ENCODE measurements at places on chromosomes 12 and 14. TPM values are rescaled to one million over a fixed set of nuclear protein-coding genes. Genes with fewer than 3 reads are reported as not detected.

The PLEK2 gene
- 1.1 TPM for polyA plus RNA-seq

The IL26 gene
- polyA plus RNA-seq, result not detected

The FAM234B gene
- polyA plus RNA-seq, result 13.6 TPM

The IAPP gene
- polyA plus RNA-seq, result not detected

The ANKRD52 gene
- polyA plus RNA-seq, result 24.0 TPM

The TIMELESS gene
- 30.4 TPM for polyA plus RNA-seq

The KCNA1 gene
- 0.05 TPM for polyA plus RNA-seq

The FBLN5 gene
- 144 TPM for polyA plus RNA-seq

The LETMD1 gene
- 88.9 TPM for polyA plus RNA-seq

The INHBC gene
- 0.19 TPM for polyA plus RNA-seq

- no peak for DNase-seq
Observed at GRCh38 chr12:116216022-116216756, 61.3 kb downstream of the MED13L start.

DNA sequence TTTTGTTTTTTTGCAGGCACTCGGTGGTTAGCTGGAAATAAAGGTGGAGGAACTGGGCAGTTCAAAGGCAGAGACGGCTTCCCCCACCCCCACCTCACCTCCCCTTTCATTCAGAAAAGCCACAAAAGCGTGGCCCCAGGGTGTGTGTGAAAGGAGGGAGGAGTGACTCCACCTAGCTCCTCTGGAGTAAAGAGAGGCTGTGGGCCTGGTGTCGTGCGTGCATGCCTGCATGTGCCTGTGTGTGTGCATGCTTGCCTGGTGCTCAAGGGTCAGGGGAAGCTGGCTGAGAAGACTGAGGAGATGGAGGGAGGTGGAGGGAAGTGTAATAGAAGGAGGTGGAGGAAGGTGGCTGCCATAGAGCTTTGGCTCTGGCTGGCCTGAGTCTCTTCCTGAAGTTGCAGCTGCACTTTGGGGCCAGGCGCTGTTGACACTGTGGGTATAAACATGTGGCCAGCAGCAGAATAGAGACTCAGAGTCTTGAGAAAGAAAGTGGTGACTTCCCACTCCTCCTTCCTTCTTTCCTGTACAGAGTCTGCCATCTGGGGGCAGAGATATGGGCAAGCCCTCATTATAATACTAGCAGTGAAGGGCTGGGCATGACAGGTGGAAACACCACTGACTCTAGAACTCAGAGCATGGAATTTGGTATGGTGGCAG, 36.9 kb upstream of the SINHCAF start:
- no peak for DNase-seq

GRCh38 chr12:120903412-120904196, 554 bp downstream of the SPPL3 start:
- no peak for DNase-seq

DNA sequence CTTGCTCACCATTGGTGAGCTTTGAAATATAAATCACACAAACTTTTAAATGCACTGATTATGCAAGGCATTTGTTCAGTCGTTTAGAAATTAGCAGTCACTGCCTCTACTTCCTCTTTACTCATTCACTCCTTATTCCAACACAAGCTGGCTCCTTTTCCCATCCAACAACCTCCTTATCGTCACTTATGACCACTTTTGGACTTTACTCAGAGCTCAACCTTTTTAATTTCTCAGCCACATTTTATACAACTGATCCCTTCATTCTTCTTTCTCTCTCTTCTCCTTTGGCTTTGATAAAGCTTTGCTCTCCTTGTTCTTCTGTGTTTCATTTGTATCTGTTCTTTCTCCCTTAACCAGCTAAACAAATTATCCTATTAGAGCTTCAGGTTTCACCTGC, 126.4 kb upstream of the PLEKHA5 start:
- DNase-seq, result no peak

- no peak for DNase-seq
Observed at GRCh38 chr12:67702136-67702535, 53.6 kb downstream of the DYRK2 start.

GRCh38 chr14:66240105-66240504, 246.1 kb upstream of the CCDC196 start:
- no peak for DNase-seq

DNA sequence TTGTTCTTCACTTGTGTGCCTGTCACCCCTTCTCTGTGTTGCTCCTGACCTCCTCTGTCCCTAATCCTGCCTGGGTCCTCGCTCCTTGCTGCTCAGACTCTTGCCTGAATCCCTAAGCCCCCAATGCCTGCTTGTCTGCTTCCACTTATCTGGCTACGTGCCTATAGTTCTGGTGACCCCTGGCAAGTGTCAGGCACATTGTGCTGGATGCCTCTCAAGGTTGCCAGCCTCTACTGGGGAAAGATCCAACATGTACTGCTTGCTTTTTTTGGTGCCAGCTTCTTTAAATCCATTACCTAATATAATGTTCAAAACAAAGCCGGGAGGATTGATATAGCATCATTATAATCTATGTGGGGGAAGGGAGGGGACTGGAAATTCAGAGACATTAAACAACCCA, 448.0 kb upstream of the CCDC196 start:
- no peak for DNase-seq

DNA sequence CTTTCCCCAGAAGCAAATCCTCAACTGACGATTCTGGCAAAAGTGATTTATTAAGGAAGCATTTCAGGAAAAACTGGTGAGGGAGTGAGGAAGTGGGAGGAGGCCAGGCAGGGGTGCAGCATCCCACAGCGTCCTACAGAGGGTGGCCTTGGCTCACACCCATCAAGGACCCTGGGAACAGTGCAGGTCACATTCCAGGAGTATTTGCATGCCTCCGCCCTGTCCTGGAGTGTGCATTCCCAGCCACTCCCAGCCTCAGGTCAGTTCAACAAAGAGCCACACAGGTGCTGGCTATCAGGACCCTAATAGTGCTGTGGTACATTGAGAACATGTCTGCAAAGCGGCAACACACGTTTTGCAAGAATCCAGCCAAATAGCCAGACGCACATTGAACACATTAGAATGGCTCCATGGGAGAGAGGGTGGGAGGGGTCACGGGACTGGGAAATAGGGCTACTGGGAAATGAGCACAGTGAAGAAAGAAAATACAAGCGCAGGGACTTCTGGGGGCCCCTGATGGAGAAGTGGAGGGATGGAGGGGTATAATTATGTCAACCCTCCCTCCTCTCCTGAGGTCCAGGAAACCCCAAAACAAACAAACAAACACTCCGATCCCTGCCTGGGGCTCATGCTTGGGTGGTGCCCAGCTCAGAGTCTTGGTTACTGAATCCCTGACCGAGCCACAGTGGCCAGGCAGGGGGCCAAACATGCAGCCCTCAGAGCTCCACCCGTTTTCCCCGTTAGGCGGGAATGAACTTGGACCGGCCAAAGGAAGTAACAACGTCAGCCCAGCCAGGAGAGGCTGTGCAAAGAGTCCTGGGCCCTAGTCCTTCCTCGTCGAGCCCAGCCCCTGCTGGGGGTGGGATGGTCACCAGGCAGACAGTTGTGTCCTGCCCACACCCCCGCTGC, 36.5 kb downstream of the CMKLR1 start:
- no peak for DNase-seq

- DNase-seq, result no peak
Observed at GRCh38 chr12:94997726-94998125, 5.8 kb downstream of the NDUFA12 start.

- DNase-seq, result no peak
Observed at GRCh38 chr14:35073486-35073885, 27.4 kb downstream of the FAM177A1 start.

DNA sequence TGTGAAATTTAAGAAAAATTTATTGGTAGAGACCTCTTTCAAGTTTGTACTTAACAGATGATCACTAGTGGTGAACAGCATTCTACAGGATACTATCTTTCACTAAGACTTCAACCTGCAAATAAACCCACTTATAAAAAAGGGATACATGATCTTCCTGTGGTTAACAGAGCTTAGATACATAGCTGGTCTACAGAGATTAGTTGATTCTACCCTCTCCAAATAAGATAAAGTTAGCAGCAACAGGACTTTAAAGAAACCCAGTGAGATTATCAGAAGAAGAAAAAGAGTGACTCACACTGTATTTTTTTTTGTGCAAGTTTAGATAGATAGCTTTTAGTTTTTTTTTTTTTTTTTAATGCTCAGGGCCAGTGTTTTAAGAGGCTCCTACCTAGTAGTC, 34.5 kb downstream of the USP44 start:
- no peak for DNase-seq

GRCh38 chr14:37594238-37594970, 645 bp downstream of the FOXA1 start:
- no peak for DNase-seq

- DNase-seq, result peak; percentile 65
Observed at GRCh38 chr14:77580964-77581505, 35.4 kb downstream of the SPTLC2 start.

DNA sequence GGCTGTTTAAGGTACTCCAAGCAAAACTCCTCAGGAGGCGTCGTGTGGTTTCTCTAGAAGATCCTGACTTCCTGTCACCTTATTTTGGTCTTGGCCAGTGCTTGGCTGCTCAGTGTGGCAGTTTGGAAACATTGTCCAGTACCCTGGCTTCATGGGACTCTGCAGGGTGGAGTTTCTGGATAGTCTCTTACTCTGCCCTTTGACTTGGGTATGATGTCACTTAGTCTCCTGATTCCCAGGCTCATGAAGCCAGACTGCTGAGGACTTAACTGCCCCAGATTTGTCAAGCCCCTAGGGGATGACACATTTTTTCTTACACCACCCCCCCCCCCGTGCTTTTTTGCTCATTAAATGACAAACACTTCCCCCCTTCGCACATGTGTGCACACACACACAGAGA, 82.7 kb downstream of the ADCK1 start:
- DNase-seq, result no peak
